ENCODE measurements at places on chromosomes 7 and 10.

- peak; percentile 81 for DNase-seq
Observed at GRCh38 chr7:47724335-47724982, 142.5 kb upstream of the TNS3 start.

- DNase-seq: no peak
Observed at GRCh38 chr10:110699859-110700468, 55.8 kb downstream of the RBM20 start.

GRCh38 chr10:71719464-71720201 is at the start of gene C10orf105:
Gene C10orf105, minus strand, starts transcription at chr10:71719778. Its CDS starts 3,441 bp downstream, at chr10:71716337.
- no peak for DNase-seq

GRCh38 chr10:91287912-91288311 is 67.4 kb downstream of the PCGF5 start:
- no peak for DNase-seq

GRCh38 chr10:47288236-47288635 is 11.8 kb upstream of the GDF10 start:
- DNase-seq: no peak

- DNase-seq: no peak
Observed at GRCh38 chr7:72037516-72037915, 374.6 kb downstream of the CALN1 start.

- DNase-seq: peak; percentile 88
Observed at GRCh38 chr7:28405662-28406061, 6.7 kb upstream of the CREB5 start.

DNA sequence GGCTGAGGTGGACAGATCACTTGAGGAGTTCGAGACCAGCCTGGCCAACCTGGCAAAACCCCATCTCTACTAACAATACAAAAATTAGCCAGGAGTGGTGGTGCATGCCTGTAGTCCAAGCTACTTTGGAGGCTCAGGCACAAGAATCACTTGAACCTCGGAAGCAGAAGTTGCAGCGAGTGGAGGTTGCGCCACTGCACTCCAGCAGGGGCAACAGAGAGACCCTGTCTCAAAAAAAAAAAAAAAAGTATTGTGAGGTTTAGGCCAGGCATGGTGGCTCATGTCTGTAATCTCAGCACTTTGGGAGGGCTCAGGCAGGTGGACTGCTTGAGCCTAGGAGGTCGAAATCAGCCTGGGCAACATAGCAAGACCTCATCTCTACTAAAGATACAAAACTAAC is 16.0 kb downstream of the TET1 start:
- DNase-seq: no peak

DNA sequence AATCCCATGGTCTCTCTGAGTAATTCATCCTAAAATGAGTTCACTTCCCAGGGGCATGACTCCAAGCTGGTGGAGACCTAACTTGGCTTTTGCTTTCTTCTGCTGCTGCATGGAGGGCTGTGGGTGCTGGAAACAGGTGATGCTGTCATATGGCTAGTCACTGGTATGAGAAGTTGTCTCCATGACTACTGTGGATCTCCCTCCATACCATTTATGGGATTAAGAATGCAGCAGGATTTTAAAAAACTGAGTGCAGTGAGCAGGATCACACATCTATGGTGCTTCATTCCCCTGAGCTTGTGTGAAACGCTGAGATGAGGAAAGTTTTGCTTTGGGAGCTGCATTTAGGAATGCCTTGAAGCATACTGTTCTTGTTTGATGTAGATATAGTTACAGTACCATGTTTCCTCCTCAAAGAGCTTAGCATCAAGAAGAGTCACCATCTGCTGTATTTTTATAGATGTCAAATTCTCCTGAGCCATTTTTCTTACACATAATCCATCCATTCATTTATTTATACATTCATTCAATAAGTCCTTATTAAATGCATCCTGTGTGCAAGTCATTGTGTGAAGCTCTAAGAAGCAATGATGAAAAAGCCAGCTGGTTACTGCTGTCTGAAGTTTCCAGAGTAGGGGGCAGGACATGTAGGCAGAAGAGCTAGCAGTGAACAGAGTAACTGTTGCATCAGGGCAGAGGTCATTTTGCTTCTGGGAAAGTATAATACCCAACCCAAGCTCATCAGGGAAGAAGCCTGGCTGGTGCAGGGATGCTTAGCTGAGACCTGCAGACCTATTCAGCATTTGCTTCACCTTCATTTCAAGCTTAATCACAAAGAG is 534.8 kb downstream of the AUTS2 start:
- no peak for DNase-seq

GRCh38 chr7:78020136-78020873 is 221.7 kb downstream of the PHTF2 start:
- DNase-seq: peak; percentile 86

DNA sequence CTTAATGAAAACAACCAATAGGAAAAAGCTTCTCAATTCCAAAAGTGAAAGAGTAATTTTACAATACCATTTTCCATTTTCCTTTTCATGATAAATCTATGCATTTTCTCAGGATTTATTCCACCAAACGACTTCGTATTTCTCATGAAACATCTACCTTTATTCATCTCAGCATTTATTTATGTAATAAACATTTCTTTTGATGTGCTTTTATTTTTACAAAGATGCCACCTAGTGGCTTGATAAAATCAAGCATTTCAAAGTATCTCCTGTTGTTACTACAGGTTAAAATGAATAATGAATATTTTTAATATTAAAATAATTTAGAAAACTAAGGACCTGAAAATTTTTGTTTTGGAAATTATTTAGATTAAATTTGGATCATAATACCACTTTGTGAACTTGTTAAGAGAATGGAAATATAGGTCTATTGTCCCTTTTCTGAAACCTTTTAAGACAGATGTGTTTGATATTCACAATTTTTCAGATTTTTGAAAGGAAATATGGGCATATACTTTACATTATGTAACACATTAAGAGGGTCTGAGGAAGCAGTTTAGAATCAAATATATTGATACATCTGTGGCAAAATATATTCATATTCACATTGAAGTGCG is 2.7 kb upstream of the IQUB start:
- DNase-seq: peak; percentile 29

DNA sequence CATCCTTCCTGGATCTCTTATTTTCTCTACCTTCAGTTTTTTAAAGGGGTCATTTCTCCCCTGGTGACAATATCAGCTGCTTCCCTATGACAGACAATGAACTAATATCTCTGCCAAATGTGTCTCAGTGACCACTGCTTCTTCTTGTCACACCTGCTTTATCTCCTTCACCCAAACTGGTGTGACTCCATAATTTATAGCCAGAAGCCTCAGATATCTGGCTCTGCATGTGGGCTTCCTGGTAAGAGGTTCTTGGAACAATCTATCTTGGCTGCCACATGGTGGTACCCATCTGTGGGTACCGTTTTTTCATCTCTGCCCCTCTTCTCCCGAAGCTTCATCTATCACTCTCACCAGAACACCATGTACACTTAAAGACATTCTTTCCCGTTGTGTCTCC is 37.0 kb downstream of the CPVL start:
- DNase-seq: no peak

GRCh38 chr7:5703572-5704533 is 77.6 kb downstream of the RNF216 start:
- DNase-seq: no peak

DNA sequence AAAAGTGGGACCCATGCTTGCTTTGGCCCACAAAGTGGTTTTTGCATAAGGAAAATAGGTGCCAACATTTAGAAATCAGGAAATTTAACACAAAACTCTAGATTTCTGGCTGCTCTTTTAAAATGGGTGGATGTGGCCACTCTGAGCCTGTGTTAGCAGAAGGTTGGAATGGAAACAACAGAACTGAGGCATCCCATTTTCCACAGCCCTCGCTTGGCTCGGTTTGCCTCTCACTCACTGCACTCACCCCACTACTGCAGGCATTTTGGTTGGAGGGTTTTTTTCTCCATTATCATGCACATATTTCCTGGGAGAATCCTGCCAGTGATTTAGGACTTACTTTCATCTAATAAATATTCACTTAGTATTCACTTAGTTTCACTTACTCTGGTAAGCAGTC is 178.9 kb downstream of the BICC1 start:
- DNase-seq: no peak

DNA sequence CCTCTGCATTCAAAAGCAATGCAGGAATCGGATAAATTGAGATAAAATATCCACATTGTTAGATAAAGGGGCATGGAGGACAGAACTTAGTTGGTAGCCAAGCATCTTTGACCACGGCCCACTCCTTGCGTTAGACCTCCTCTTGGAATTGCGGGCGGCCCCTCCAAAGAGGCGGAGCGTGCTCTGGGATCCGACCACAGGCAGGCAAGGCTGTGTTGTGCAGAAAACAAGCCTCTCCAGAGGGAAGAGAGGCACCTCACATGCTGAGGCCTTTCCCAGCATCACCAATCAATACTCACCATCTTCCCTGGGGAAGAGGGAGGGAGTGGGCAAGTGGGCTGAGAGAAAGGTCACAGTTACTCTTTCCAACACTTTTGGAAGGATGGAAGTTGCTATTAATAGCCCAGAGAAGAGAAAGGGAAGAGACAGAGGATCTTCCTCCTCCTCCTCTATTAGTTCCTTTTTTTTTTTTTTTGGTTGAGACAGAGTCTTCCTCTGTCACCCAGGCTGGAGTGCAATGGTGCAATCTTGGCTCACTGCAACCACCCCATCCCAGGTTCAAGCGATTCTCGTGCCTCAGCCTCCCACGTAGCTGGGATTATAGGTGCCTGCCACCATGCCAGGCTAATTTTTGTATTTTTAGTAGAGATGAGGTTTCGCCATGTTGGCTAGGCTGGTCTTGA is 49.7 kb upstream of the NRF1 start:
- no peak for DNase-seq

Measured in AG10803 (cell line).